Astrocyte of the hippocampus (primary cell): ENCODE measurements at places on chromosomes 12 and 14.

- peak; percentile 55 for DNase-seq
These were observed 565 bp downstream of the NT5DC3 start for GRCh38 chr12:103840462-103840875.

DNA sequence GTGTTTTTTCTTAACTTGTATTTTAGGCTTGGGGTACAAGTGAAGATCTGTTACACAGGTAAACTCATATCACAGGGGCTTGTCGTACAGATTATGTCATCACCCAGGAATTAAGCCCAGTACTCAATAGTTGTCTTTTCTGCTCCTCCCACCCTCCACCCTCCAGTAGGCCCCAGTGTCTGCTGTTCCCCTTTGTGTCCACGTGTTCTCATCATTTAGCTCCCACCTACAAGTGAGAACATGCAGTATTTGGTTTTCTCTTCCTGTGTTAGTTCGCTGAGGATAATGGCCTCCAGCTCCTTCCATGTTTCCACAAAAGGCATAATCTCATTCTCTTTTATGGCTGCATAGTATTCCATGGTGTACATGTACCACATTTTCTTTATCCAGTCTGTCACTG, 166.7 kb downstream of the RIMBP2 start:
- no peak for DNase-seq

DNA sequence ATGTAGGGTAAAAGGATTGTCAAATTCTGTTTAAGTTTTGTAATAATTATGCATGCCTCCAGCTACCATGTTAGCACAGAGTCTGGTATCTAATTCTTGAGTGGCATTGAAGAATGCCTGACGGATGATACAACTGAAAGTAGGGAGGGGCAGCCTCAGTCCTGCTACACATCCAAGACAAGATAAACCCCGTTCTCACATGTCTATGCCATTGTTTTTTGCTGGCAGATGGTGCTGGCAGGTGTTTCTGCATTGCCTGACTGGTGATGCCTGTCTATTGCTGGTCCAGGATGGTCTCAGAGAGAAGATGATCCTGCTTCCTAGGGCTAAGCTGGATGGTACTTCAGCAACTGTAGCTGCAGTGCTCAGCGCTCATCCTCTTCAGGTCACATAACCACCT, 245.8 kb upstream of the NAV3 start:
- DNase-seq: no peak

DNA sequence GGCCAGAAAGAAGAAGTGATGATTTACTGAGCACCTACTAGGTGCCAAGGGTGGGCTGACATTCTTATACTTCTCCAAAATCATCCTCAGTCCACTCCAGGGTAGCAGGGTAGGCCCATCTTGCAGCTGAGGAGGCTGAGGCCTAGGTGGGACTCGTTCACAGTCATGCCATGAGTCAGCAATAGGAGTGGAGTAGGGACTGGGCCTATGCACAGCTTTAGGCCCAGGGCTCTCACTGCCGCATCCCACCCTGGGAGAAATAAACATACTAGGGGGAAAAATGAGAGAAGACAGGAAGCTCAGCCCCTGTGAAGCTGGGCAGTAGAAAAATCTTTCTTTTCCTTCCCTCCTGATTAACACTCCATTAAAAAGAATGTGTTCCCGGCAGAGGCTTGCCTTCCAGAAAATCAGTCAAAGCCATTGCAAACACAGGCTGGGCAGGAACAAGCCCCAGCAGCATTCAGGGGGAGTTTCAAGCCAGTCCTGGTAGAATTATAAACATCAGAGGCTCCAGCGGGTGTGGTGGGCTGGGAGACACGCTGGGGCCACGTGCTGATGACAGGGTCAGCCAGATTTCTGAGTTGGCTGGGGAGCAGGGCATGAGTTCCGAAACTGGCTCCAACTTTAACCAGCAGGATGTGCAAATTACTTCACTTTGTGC, 1.8 kb downstream of the HSPB8 start:
- DNase-seq: peak; percentile 16

DNA sequence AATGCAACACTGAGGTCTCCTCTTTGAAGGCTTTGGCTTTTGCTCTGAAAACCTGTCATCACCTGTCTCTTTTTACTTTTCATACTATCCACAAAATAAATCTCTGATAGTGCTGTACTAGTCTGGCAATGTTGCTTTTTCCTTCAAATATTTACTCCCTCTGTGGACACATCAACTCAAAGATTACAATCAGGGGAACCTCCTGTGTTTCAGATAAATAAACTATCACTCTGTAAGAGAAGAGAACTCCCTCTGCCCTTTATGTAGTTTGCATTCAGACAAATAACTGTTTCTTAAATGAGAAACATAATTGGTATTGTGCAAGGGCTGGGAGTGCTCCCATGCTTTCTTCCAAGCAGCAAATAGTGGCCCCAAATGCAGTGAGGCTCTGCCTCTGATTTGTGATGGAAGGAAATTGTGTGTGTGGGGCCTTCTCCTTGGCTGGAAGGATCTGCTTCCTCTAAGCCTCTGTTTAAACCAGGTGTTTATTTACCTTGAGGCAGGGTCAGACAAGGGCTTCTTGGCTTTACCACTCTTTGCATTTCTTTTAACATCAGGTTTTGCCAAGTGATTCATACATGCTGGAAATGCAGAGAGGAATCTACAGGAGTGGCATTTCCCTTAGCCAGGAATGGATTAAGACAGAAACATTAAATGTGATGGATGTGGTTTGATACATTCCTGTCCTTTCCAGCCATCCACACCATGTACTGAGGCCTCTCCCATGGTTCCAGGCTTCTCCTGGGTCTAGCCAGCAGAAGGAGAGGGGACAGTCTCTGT, 69.0 kb downstream of the AKAP6 start:
- peak; percentile 77 for DNase-seq

- DNase-seq: no peak
These were observed 2.9 kb upstream of the CACNA1C start for GRCh38 chr12:2049604-2050540.

DNA sequence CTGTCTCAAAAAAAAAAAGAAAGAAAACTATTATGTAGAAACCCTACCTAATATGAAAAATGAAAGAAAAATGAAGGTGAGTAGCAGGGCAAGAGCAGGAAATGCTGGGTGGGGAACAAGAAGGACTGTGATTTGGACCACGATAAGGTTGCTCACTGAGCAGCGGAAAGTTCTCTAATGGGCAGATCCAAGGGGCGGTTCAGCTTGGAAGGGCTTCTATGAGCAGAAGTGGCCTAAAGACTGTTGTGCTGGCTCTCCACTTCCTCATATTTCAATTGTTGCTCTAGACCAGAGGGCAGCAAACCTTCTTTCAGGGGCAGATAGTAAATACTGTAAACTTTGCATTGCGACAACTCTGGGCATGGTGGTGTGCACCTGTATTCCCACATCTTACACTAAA, 16.3 kb upstream of the NFYB start:
- no peak for DNase-seq

DNA sequence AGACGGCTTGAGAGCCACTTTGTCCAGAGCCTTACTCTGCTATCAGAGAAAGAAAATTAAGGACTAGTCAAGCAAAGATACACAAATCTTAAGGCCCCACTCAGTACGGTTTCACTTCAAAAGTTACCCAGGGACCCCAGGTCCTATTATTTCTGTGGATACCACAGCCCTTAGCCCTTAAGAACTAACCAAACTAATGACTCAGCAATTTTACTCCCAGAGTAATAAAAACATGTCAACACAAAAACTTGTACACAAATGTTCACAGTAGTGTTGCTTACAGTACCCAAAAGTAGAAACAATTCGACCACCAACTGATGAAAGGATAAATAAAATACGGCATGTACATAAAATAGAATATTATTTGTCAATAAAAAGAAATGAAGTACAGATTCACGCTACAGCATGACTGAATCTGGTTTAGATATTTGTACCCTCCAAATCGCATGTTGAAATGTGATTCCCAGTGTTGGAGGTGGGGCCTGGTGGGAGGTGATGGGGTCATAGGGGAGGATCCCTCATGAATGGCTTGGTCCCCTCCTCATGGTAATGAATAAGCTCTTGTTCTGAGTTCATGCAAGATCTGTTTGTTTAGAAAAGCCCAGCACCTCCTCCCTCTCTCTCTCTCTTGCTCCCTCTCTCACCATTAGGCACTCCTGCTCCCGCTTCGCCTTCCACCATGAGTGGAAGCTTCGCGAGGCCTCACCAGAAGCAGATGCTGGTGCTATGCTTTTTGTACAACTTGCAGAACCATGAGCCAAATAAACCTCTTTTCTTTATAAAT, 30.5 kb downstream of the AREL1 start:
- DNase-seq: no peak

GRCh38 chr14:83556746-83557453, 1973.0 kb upstream of the FLRT2 start:
- peak; percentile 33 for DNase-seq

DNA sequence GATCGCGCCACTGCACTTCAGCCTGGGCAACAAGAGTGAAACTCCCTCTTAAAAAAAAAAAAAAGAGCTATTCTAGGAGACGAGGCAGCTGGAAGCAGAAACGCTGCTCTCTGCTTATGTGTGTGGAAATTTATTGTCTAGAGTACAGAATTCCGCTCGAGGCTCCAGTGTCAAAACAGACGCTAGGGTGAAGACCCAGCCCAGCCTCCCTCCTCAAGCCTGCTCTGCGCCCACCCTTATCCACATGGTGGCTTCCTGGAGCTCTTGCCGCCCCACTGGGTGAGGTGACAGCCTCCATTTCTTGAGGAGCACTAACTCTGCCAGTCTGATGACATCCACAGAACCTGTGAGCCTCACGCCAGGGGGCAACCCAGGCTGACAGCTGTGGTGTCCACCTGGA, 49.5 kb upstream of the DLK1 start:
- no peak for DNase-seq

DNA sequence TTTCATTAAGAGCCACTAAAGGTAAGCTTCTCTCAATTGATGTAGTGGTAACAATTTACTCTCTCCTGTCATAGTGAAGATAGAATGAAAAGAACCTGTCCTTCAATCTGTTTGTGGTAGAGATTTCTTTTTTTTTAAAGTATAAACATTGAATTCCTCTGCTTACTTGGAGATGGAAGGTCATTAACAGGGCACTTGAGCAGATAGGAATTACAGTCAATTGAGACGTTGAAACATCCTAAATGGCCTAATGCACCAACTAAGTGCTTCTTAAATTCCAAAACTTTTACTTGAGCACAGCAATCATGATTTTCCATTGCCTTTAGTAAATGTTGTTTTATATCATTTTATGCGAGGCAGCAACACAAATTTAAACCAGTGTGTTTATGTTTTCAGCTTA, 241.4 kb downstream of the FOXG1 start:
- DNase-seq: no peak

DNA sequence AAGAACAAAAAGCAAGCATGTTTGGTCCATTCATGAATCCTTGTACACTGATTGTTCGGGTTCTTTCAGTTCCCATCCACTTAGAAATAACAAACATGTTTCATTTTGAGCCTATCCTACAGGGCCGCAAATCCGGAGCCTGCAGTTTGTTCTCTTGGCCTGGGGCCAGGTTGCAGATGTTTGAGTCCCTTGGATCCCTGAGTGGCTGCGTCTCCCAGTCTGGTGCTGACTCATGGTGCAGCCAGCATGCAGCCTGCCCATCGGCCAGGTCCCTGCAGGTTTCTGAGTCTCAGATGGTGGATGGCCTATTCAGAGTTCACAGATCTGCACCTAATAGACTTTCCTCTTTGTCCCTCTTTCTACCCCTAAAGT, 1.9 kb upstream of the DYNC1H1 start:
- peak; percentile 86 for DNase-seq

DNA sequence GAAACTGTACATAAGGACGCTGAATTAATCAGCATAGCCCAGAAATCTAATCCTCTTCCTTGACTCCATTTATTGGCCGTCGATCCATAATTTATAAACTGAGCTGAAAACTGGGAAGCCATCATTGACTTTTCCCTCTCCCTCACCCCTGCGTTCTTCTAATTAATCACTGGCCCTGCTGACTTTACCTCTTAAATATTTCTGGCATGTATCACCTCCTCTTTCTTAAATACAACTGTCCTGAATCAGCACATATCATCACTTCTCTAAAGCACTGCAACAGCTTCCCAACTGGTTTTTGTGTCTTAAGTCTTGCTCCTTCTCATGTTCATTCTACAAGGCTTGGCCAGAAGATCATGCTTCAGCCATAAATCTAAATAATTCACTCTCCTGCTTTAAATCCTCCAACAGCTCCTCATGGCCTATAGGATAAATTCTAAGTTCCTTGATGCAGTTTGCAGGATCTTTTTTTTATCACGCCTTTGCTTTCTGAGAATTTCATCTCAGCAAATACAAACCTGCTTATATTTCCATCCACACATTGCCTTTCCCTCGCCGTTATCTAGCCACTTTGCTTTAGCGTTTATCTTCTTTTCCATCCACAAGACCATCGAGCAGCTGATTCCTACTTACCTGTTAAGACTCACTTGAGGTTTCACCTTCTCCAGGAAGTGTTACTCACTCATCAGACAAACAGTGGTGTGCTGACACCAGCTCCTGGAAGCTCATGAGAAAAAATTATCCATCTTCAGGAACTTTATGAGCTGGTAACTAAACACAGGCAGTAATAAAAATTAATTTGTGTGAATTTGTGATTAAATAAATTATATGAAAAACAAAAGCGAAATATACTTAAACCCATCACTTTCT, 295.6 kb upstream of the FLRT2 start:
- DNase-seq: peak; percentile 17

DNA sequence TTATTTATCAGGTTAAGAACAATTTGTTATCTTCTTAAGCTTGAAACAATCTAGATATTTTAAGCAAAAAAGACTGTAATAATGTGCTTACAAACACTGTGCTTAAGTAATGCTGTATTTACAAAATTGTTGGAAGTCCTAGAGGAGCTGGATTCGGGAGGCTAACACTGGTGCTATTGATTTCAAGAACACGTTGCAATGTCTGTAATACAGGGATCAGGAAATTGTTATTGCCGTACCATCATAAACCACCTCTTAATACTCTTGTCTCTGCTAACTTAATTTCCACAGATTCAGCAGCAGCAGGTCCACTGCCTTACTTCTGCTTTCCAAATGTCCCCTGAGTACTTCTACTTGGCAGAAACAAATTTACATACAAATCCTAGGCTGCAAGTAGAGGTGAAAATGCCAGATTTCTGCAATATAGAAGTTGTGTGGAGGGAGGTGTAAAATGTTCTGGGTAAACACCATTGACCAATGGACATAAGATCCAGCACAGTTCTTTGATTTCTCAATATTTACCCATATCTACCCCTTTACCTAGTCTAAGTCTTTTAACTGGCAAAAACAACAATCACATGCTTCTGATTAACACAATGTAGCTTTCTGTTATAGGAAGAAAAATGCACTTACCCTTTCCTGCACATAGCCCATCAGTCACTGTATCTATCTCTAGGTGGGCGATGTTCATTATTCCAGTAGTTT, 663.4 kb downstream of the TMTC2 start:
- no peak for DNase-seq

GRCh38 chr14:49218436-49219092, 367.6 kb downstream of the RPS29 start:
- peak; percentile 88 for DNase-seq

DNA sequence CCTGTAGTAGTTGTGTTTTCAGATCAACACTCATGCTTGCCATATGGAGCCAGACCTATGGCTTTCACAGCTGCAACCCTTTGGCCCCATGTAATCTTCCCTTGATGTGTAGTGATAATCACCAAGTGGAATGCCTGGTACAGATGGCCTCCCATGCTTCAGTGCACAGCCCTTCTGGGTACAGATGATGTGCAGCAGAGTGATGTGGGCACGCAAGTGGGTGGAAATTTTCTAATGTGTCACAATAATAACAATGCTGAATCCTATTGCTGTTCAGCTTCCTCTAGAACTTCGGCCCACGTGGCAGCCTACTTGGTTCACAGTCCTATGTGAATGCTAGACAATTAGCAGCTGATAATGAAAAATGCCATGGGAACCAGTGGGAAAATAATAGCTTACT, 188.1 kb downstream of the SNAPC1 start:
- DNase-seq: no peak
